Hematopoietic multipotent progenitor cell treated with erythropoietin and hydrocortisone succinate and interleukin-3 and kit ligand, for 15 days (in vitro differentiated cells): ENCODE measurements at places on chromosomes 12 and 14.

DNA sequence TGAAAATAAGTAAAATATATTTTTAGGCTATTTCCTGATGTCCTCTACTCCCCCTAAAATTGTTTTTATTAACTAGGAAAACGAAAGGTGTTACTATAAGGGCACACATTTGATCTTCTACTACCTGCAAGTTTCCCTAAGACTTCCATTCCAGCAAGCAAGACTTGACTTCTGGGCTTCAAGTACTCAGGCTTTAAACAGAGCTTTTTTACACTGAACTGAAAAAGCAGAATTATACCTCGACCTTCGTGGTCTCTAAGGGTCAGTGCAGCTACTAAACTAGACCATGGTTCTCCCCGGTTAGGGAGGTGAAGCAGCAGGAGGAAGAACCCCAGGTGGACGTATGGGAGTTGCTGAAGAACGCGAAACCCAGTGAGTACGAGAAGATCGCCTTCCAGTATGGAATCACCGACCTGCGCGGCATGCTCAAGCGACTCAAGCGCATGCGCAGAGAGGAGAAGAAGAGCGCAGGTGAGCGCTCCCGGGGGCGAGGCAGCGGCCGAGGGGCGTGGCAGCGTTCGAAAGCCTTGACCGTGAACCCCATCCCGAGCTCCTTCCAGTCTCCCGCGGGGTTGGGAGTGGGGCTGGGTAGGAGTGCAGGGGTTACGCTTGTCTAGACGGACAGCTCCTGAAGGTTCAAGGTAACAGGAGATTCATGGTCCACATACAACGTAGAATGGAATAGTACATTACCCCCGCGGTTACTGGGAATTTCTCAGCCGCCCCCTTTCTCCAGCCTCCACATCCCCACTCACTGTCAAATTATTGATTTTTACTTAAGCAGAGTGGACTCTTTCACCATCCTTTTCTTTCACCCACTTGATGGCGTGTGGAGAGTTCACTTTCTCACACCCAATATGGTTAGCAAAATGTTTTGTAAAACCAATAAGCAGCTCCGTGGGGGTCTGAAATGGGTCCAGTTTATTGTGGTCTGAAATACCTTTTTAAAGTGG lies 47.6 kb downstream of the MYBPC1 start:
- DNase-seq: no peak

DNA sequence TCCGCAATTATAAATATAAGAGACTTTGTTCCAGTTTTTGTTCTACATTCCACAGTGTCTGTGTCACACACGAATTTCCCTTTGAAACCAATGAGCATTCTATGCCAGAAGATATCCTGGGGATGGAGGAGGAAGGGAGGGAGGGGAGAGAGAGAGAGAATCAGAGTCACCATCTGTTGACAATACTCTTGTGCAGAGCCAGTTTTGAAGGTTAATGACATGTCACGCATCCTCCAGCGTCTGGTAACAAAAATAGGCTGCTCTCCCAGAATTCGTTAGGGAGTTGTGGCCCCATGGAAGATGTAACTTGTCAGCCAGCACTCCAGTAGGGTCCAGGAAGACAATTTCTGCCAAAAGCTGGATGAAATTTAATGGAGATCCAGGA lies 213.5 kb upstream of the KRR1 start:
- DNase-seq: no peak

GRCh38 chr14:66509874-66510273 lies 1.9 kb downstream of the GPHN start:
- DNase-seq: no peak

- no peak for DNase-seq
Measured at GRCh38 chr12:123134271-123134671, 16.6 kb downstream of the PITPNM2 start.

DNA sequence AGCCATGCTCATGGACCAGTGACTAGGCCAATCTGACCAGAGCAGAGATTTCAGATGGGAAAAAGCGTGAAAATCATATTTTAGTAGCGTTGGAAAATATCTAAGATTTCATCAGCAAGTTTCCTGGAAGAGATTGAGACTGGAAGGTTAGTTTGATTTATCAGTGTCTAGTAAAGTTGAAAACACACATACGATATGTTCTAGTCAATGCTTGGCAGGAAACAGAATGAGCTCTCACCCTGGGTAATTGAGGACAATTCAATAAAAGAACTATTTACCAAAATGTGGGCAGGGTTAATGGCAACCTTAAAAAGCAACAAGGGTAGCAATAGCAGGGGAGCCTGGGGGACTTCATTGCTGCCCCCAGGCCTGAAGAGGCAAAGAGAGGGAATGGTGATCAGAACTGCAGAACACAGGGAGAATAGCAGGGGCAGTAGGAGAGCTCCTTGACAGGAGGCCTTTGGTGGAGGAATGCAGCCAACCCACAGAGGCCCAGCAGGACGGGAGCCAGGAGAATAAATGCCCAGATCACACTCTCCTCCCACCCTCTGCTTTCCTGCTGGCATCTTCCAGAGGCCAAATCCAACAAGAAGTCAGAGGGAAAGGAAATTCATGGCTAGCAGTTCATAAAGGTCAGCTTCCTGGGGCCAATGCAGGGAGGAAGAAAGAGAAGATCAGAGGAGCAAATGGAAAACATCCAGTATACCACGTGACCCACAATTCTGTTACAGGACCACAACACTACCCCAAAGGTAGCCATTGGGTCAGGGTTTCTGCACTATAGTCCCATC lies 27.6 kb upstream of the LRP6 start:
- no peak for DNase-seq

GRCh38 chr12:109513977-109514376 lies 36.5 kb downstream of the UBE3B start:
- no peak for DNase-seq

GRCh38 chr14:102185360-102185759 lies 45.7 kb downstream of the WDR20 start:
- no peak for DNase-seq

- DNase-seq: no peak
Measured at GRCh38 chr14:46885566-46885965, 234.0 kb upstream of the RPL10L start.

- DNase-seq: no peak
Measured at GRCh38 chr12:38588624-38589305, 272.2 kb downstream of the ALG10B start.

GRCh38 chr14:60328583-60328982 lies 79.6 kb downstream of the PPM1A start:
- DNase-seq: no peak

GRCh38 chr12:114339626-114340025 lies 66.3 kb downstream of the TBX5 start:
- DNase-seq: no peak

DNA sequence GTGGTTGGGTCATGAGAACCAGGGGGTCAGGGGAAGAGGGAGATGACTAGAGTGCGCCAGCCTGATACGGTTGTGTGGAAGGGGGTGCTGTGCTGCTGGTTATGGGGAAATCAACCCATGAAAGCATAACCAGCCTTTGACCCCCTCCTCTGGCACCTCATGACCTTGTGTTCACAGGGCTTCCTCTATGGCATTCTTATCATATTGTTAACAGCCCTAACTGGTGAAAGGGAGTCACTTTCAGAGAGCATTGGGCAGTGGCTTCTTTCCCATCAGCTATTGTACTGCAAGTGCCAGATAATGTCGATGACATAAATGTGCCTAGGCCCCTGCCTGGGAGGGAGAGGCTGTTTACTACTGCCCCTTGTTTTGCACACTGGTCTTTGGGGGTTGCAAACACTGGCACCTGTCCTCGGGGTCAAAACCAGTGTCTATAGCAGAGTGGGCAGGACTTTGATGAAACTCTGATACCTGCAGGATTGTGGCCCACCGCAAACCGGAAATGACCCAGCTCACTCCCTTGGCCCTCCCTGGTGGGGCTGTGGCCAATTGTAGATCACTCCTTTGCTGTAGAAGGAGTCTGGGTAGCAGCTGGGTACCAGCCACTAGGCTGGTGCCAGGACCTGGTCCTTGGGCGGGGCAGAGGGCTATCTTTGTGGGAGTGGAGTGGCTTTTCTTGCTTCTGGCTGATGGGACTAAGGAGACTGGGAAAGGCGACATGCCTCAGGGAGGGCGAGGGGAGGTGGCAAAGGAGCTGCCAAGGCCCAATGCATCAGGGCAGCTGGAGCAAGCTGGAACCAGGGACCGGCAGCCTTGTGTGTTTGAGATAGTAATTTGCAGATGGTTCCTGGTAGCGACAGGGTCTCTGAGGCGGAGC lies 634 bp upstream of the TMEM63C start:
- DNase-seq: peak; percentile 36

- DNase-seq: no peak
Measured at GRCh38 chr12:5478081-5478706, 46.3 kb downstream of the NTF3 start.

DNA sequence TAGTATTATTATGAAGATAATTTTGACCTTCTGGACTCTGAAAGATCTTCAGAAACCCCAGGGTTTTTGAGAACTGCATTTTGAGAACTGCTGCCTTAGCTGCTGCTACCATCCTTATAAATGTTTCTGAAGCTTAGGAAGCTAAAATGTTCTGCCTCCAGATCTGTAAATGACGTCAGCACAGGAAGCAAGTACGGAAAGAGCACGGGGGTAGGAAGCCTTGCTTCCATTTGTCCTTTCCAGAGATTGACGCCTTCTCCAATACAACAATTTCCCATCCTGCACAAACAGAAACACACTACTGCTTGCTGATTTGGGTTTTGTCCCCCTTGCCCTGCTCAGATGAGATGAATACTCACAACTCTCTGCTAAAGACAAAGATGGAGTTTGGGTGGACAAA lies 17.9 kb downstream of the RAD52 start:
- no peak for DNase-seq

DNA sequence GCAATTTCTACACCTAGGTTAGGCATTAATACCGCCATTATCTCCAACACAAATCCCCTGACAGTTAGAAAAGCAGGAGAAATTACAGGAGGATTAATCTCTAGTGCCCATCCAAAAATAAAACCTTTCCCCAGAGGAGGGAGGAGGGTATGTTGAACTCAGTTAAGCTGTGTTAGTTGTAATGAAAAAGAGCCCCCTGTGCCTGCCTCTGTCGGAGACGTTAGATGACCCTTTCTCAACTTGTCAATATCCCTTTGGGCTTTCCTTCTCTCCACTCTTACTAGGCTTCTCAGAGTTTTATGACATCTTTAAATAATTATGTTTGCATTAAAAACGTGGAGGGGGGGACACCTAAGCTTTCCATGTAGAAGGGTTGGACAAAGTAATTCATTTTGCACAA lies 278.2 kb downstream of the PDZRN4 start:
- no peak for DNase-seq

GRCh38 chr12:39846304-39846703 lies 226.7 kb upstream of the ABCD2 start:
- no peak for DNase-seq

- no peak for DNase-seq
Measured at GRCh38 chr12:101563212-101563611, 31.6 kb upstream of the MYBPC1 start.

DNA sequence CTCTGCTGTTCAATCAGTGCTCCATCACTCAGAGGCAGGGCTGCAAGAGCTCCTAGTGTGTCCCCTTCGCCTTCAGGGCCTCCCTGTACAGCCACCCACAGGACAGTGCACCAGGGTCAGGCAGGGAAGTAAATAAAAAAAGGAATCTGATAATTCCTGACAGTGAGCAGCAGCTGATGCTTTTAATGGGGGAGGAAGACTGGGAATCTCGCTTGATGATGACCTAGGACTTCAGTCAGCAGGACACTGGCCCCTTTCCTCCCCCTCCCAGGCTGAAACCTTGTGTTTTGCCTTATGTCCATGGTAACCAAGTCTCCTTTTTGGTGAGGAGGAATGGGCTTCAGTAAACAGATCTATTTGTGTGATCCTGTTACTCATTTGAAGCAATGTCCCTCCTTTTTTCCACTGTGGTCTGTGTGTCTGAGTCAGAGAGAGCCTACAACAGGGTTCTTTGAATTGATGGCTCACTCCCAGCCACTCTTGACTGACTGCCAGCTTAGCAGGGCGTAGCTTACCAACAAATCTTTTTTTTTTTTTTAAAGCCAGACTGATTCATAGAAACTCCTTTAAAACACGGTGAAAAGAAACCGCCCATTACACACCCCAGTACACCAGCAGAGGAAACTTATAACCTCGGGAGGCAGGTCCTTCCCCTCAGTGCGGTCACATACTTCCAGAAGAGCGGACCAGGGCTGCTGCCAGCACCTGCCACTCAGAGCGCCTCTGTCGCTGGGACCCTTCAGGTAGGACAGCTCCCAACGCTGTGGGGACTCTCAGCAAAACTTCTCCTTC lies at the start of gene EMP1:
Gene EMP1 (plus strand): TSS at position 597 of the 792 bp plus-strand sequence. CDS start 14,785 bp downstream, outside the sequence.
- DNase-seq: peak; percentile 50

DNA sequence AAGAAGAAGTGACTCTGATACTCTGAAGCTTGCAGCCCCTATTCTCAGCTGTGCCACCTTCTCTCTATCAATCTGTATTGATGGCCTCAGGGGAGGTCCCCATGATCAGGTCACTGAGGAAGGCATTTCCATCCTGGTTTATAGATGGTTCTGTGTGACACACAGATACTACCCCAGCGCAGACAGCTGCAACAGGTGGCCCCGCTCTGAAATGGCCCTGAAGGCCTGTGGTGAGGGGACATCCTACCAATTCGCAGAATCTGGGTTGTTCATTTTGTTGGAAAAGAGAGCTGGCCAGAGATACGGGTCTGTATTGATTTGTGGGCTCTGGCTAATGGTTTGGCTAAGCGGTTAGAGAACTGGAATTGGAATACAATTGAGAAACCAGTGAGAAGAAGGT lies 21.7 kb downstream of the DLK1 start:
- DNase-seq: no peak

DNA sequence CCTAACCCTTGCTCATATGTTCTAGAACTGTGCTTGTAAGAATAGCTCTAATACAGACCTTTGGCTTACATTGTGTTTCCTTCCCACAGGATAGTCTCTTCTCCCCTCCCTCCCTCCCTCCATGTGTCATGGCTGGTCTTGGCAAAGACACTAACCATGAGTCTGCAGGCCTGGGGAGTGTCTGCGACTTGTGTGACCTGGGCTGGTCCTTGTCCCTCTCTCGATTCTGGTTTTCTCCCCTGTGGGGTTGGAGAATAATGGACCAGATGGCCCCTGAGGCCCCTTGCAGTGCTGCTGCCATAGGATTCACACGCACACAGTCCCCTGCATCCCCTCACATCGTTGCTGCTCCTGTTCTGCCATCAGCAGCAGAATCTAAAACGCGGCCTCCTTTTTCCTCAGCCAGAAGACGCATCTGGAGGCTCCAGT lies 30.3 kb downstream of the DEGS2 start:
- no peak for DNase-seq

- DNase-seq: no peak
Measured at GRCh38 chr12:65505386-65506121, 227.1 kb downstream of the MSRB3 start.

DNA sequence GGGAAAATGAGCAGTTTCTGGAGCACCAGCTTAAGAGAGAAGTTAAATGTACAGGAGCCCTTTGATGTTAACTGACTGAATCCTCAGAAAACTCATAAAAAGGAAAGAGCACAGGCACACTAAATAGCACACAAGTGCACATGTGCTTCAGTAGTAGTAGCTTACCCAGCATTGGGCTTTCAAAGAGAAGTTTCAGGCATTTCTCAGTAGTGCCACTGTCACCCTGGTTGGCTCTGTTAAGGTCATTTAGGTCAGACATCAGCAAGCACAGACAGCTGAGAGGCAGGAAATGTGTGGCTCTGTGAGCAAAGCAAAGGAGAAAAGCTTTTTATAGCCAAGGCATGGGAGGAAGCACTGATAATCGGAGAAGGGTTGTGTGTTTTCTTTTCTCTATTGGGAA lies 96.3 kb upstream of the HIF1A start:
- no peak for DNase-seq

- DNase-seq: peak; percentile 84
Measured at GRCh38 chr12:57069523-57069922, 9.1 kb downstream of the NEMP1 start.

GRCh38 chr12:105980085-105980484 lies 158.7 kb downstream of the NUAK1 start:
- DNase-seq: no peak

- DNase-seq: no peak
Measured at GRCh38 chr12:121560392-121561008, 20.3 kb downstream of the KDM2B start.
